DND-41 (cell line): ENCODE measurements at places on chromosomes 4 and X.

GRCh38 chrX:107025545-107025944, 25.5 kb upstream of the MORC4 start:
- DNase-seq, result no peak

DNA sequence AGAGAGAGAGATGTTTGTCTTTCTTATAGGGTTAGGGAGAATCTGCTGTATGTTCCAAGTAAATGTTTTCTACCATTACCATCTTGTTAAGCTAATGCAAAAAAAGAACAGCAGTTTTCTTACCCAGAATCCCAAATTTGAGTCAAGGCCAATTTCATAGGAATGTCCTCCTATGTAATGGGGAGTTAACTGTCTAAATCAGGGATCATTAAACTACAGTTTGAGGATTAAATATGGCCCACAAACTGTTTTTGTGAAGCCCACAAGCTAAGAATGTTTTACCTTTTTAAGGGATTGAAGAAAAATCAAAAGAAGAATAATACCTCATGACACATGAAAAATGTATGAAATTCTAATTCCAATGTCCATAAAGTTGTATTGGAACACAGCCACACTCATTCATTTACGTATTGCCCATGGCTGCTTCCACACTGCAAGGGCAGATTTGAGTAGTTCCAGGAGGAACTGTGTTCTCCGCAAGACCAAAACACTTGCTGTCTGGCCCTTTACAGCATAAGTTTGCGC, 113.2 kb upstream of the SPRY1 start:
- DNase-seq, result no peak

DNA sequence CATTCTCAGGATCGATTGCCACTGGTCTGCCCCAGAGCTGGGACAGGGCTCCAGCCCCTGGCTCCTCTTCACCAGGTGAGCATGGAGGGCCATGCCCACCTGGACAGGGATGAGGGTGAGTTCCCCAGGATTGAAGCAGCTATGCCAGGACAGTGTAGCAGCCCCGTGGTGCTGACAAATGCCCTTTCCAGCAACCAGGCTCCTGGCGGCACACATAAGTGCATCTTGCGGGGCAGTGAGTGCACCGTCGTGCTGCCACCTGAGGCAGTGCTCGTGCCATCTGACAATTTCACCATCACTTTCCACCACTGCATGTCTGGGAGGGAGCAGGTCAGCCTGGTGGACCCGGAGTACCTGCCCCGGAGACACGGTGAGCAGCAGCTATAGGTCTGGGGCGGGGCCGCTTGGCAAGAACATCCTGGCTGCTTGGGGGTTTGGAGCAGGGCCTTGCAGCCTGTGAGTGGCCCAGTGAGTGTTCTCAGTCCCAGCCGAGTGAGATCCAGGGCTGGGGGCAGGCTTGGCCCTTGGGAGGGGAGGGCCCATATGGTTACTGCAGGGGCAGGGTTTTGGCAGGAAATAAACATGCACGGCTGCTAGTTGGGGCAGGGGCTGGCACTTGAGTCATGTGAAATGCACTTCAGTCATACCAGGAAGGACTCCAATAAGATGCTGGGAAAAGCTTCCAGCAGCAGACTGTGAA, 6.1 kb downstream of the IL9R start:
- no peak for DNase-seq

- no peak for DNase-seq
These were observed 31.1 kb upstream of the CYLC1 start for GRCh38 chrX:83829874-83830273.

DNA sequence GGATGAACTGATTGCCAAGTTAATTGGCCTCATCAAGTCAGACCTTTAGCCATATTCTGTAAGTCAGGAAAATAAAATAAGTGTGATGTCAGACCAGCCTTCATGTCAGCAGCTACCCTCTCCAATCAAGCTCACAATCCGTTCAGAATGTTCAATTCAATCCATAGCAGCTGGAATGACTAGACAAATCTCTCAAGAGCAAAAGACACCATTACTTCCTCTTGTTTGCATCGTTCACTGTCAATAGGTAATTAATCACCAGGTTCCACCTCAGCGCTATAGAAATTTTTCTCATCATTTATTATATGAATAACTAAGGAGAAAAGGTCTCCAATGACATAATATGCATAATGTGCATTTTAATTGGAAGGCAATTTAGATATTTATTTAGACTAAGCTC, 321.0 kb upstream of the GRIA3 start:
- no peak for DNase-seq

DNA sequence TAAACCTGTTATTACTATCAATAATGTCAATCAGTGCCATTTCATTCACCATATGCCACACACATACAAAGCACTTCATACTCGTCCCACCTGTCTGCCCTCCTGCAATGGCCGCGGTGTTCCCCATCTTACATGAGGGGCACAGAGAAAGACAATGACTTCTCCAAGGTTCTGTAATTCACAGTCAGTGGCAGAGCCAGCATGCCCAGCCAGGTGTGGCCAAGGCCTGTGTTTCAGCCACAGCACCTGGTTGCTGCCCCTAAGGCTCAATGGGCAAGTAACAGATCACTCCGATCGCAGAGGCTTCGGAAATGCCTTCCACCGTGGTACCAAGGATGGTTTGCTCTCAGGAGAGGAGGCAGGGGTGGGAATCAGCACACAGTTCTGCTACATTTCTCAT, 10.9 kb downstream of the AFAP1 start:
- DNase-seq, result no peak

GRCh38 chr4:17493619-17494018, 18.3 kb downstream of the QDPR start:
- no peak for DNase-seq

GRCh38 chrX:24465532-24465865, 413 bp downstream of the PDK3 start:
- no peak for DNase-seq

- DNase-seq, result no peak
These were observed 31.9 kb downstream of the REPS2 start for GRCh38 chrX:16978193-16978984.

DNA sequence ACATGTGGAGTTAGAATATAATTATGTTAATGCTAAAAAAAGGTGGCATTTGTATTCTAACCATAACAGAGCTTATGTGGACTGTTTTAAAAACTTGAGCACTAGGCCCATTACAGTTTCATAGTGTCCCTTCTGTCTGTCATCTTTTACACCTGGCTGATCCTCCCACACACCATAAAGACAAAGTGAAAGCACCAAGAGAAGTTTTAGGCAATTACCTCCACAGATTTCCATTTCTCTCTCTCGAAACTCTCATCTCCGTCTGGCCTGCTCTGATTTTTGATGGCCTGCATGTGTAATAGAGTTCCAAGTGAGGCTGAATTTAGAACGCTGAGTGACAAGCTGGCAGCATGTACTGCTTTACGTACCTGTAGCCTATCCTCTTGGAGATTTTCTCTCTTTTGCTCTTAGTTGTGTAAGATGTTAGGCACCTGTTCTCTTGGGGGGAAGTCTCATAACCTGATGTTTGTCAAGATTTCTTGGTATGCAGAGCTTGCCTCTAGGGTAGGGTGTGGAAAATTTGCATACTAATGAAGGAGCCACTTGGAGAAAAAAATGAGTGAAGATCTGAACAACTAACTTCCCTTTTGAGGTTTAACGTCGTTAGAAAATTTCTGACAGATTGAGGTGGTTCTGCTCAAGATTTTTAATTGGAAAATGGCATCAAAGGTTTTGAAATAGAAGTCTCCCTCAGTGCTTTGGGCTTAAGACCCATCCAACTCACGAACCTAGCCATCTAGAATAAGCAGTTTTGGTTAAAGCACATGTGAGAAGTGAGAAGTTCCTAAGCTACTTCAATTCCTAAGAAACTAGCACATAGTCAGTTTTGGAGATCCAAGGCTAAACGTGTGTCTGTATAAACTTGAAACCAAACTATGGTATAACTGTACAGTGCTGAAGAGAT, 57.6 kb upstream of the RAP1GDS1 start:
- no peak for DNase-seq

- no peak for DNase-seq
These were observed 89.9 kb downstream of the CEP135 start for GRCh38 chr4:56038487-56039162.

DNA sequence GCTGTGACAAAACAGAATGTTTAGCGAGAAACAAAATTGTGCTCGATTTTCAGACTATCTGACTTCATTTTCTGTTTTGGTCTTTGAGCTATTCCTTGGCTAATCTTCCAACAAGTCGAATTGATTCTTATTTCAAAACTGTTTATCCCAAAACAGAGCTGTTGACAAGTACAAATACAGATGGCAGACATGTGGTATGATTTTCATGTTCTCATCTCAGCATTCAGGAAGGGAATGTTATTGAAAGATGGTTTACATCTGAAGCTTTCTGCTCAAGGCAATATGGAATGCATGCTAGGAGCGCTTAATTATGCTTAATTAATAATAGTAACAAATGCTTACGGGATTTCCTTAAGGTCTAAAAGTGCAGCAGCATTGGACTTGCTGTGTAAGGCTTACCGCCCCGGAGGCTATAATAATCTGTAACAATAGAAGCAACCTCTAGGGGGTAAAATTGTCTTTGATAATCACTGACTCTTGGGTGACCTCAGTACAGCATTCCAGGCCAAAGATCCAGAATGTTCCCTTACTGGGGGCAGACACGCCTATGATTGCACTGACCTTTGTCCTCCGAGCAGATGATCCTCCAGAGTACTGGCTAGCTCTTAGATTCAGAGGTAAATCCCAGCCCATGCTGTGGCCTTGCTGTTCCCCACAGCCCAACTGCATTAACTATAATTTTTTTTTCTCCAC, 16.4 kb downstream of the LSM6 start:
- no peak for DNase-seq

DNA sequence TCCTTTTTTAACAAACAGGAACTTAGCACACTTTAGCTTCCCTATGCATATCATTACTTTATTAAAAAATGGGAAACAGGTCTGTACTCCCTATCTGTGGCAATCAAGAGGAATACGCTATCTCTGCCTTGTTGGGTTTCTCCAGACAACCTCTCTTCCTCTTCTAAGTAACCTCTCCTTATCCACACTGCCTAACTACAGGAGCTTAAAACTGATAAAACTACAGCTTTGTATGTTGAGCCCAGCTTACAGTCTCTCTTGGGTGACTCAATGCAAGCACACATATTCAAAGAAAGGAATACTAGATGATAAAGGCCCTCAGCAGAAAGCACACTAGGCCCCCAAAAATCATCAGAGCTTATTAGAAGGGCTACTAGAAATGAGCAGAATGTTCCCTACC, 8.9 kb downstream of the NUP62CL start:
- DNase-seq, result no peak

DNA sequence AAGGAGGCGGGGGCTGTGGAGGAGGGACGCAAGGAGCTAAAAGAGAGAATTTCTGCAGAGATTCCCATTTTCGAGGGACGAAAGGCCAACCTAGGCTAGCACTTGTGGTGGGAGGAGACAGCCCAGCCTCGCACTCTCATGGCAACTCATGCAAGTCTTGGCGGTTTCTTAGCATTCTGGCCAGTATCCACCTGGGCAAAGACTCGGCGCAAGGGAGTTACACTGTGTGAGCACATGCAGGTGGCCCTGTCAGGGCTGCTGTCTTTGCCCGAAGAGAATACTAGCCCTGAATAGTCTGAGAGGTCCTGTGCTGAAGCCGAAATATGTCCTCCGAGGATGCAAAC, 15.5 kb downstream of the MCF2 start:
- DNase-seq, result no peak

DNA sequence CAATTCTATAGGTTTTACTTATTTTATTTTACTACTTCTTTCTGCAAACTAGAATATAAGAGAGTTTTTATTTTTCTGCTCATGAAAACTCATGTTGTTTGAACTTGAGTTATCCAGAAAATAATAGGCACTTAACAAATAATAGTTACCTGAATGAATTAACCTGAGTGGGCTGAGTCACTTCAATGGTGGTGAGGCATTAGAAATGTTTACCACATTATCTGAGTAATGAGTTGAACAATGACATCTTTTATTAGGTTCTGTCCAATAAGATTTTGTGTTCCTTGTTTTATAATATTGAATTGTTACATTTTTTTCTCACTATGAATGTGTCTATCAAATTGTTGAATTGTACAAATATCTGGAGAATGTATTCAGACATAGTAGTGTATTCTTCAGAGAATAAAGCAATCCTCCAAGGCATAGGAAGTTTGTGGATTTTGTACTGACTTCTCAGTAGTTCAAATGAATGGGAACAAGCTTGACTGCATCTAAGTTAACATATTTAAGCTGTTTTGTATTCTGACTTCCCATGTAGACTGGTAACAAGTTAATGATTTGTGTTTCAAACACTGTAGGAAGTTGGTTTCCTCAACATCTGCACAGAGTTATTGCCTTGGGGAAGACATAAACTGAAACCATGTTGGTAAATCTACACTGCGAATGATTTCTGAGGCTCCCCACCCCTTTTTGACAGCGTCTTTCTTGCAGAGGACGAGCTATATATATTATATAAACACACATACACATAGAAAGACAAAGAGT, 1808.9 kb upstream of the TENM3 start:
- DNase-seq, result no peak

DNA sequence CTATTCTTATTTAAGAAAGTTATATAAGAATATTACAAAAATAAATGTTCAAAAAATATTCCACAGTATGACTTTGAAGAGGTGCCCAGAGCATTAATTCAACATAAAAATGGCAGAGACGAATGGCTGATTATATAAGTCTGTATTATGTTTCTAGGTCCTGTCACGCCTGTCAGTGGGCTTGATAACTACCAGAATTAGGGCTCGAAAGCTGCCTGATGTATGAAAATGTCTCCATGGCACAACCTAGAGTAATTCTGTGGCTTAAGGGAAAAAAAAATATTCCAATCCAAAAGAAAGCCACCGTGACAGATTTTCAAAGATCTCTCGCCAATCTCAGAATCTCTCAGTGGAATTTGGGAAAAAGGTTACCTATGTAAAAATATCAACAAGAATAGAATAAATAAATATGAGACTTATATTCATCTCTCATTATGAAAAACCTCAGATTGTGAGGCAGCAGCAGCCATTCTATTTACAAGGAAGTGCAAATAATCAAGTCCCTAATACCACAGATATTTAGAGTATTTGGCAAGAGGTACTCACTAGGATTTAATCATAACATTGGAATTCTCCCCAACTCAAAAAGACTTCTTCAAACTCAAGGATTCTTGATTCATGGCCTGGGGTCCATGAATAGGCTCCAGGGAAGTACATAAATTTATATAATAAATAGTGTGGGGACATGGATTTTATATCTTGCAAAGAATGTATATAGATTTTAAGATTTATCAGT, 489.1 kb upstream of the INTU start:
- DNase-seq, result no peak

- no peak for DNase-seq
These were observed 7.1 kb upstream of the RGS12 start for GRCh38 chr4:3285558-3286334.

GRCh38 chrX:121407627-121408026, 360.2 kb downstream of the GLUD2 start:
- DNase-seq, result no peak

GRCh38 chrX:37075892-37076595, 67.9 kb downstream of the FAM47C start:
- no peak for DNase-seq
